NCI-H226 (cell line): ENCODE measurements at places on chromosomes 2 and 18.

DNA sequence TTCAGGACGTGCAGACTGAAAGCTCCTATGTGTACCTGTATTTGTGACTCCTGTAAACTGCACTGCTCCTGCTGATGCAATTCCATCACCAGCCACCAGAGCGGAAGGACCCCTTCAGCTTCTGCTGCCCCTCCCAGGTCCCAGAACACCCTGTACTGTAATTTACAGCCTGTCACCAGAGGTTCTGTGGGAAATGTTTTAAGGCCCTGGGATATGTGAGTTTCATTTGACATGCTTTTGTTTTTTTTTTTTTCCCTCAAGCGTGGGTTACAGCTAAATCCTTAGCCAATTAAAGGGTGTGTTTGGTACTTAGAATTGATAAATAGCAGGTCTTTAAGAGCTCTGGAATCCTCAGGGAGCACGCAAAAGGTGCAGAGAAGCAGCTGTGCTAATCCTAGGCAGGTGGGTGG lies 79.4 kb downstream of the KCTD1 start:
- DNase-seq = no peak

DNA sequence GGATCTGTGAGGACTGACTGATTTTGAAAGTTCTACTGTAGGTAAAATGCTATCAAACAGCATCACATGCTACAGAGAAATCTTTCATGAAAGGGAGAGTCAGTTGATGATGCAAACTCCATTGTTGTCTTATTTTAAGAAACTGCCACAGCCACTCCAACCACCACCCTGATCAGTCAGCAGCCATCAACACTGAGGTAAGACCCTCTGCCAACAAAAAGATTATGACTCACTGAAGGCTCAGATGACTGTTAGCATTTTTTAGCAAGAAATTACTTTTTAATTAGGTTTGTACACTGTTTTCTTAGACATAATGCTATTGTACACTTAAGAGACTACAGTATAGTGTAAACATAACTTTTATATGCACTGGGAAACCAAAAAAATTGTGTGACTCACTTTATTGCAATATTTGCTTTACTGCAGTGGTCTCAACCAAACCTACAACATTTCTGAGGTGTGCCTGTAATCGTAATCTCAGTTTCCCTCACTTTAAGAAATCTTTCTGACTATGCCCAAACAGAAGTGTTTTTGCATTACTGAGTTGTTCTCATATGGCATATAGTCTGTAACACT lies 42.8 kb downstream of the METTL8 start:
- no peak for DNase-seq

DNA sequence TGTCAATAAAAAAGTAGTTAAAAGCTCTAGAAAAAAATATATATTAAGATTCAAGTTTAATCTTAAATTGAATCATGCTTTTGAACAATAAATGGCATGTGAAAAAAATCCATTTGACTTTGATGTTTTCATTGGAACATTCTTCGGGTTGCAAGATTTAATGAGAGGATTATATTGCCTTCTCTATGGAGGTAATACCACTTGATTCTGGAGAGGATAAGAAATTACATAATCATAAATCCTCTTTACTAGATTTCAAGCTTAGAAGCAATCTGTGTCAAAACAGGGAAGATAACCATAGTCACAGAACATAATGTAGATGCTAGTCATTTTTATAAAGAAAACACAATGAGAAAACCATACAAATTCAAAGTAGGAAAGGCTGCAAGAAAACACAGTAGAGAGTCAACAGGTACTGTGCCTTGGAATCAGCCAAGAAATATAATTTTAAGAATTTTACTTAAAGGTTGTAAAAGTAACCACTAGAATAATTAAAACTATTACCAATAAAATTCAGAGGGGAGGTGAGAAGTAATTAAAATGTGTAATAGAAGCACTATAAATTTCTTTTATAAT lies 18.7 kb upstream of the MAPRE2 start:
- DNase-seq = no peak

GRCh38 chr2:223221139-223221835 lies 169.3 kb downstream of the KCNE4 start:
- DNase-seq = no peak

GRCh38 chr2:156436497-156437085 lies 412 bp downstream of the GPD2 start:
- no peak for DNase-seq

DNA sequence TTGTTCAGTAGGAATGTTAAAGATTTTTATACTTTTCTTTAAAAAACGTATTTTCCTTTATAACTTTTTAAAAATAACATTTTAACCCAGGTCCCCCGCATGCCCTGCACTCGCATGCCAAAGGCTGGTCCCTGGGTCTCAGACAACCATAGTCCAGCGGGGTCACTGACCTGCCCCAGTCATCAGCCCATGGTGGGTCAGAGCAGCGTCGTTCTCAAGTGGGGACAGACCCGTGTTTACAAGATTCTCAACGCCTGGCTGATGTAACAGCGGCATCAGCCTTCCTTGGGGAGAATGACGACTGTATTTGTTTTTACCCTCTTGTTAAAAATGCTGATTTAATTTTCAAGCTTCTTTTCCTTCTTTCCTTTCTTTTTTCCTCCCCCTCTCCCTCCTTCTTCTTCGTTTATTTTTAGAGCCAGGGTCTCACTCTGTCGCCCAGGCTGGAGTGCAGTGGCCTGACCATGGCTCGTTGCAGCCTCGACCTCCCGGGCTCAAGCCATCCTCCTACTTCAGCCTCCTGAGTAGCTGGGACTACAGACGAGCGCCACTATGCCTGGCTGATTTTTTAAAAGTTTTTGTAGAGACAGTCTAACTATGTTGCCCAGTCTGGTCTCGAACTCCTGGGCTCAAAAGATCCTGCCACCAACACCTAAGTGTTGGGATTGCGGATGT lies 1.0 kb upstream of the EFHD1 start:
- no peak for DNase-seq

- DNase-seq = peak; percentile 88
These were observed 19.3 kb upstream of the ITGAV start for GRCh38 chr2:186570604-186571003.

DNA sequence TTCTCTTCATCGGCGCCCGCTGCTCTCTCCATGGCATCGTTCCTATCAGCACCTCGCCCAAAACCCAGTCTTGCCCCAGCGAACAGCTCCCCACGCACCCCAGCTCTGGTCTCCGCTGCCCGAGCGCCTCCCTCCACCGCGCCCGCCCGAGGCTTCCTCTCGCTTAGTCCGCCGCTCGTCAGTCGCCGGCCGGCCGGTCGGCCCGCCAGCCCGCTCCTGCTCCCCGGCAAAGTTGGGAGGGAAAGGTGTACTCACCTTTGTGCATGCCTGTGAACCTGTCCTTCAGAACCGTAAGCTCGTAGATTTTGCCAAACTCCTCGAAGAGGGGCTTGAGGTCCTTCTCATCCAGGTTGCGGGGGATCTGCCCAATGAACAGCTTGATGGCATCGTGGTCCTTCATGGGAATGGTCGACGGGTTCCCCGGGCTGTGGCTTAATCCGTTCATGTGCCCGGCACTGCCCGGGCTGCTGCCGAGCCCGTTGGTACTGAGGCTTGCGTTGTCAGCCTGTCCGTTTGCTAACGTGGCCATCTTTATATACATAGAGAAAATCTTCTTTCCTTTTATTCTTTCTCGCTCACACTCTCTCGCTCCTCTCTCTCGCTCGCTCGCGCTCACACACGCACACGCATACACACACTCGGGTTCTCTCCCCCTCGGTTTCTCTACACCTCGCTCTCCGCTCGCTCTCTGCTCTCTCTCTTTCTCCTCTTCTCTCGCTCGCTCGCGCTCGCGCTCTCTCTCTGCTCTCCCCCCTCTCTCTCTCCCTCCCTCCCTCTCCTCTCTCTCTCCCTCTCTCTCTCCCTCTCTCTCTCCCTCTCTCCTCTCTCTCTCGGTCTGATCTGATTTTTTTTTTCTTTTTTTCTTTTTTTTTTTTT lies at the start of gene CELF4:
Gene CELF4, minus strand, starts transcription at position 698 of the 876 bp plus-strand sequence.
- DNase-seq = no peak

DNA sequence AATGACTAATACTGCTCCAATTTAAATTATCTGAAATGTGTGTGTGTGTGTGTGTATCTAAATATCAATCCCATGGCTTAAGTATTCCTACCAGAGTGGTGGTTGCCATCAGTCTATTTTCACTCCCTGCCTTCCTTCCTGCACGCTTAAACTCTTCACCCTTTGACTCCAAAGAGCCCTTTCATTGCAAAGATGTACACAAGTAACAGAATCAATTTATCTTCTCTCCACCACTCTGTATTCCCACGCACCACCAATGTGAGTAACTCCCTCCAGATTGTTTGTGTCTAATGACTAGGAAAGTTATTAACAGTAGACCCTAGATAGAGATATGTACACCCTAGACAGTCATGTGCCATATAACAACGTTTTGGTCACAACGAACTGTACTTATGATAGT lies 42.8 kb downstream of the ARL6IP6 start:
- no peak for DNase-seq

DNA sequence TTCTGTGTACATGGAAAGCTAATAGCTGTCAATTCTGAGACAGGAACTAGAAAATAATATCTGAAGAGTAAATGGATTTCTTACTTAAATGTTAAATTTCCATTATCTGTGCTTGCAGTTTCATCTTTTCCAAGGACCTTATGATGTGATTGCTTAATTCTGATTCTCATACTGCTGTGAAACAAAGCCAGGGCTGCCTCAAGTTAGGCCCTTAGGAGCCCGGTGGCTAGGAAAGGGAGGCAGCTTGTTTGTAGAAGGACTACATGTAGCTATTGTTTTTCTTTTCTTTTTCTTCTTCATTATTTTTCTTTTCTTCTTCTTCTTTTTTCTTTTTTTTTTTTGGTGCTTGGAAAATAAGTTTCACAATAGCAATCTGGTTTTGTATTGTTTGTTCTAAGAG lies 50.5 kb downstream of the XRCC5 start:
- DNase-seq = no peak

- DNase-seq = no peak
These were observed 54.5 kb downstream of the ZDBF2 start for GRCh38 chr2:206328974-206329373.

DNA sequence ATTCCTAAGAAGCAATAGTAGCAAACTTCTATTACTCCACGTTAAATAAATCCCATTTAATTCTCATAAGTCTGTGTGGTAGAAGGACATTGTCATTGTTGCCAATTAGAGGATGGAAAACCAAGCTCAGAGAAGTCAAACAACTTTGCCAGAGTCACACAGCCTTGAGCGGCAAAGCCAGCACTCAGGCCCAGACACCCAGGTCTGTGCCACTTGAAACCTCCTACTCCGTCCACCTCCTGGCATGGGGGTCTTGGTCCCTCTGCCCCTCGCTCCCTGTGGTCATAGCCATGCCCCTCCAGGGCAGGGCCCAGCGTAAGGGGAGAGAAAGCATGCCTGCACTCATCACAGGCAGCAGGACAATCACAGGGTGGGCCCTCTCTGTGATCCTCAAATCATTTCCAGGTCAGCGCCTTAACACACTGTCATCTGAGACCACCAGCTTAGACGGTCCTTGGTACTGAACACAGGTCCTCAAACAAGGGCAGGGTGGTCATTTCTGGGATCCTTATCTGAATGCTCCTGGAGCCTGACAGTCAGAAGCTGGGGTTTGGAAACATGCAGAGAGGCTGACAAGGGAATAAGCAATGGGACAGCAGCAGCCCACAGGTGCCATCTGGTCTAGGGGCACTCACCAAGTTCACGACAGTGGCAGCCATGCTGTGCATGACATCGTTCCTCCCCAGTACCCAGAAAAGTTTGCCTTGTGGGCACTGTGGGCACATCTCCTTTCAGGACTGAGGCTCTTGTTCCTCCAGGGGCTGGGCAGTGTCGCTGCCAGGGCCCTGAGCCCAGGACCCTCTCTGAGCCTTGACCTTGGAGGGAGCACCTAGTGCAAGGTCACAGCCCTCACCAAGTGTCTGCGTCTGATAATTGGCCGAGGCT lies 38.2 kb downstream of the FAM178B start:
- no peak for DNase-seq

GRCh38 chr2:224180810-224181209 lies 141.7 kb upstream of the SERPINE2 start:
- no peak for DNase-seq

DNA sequence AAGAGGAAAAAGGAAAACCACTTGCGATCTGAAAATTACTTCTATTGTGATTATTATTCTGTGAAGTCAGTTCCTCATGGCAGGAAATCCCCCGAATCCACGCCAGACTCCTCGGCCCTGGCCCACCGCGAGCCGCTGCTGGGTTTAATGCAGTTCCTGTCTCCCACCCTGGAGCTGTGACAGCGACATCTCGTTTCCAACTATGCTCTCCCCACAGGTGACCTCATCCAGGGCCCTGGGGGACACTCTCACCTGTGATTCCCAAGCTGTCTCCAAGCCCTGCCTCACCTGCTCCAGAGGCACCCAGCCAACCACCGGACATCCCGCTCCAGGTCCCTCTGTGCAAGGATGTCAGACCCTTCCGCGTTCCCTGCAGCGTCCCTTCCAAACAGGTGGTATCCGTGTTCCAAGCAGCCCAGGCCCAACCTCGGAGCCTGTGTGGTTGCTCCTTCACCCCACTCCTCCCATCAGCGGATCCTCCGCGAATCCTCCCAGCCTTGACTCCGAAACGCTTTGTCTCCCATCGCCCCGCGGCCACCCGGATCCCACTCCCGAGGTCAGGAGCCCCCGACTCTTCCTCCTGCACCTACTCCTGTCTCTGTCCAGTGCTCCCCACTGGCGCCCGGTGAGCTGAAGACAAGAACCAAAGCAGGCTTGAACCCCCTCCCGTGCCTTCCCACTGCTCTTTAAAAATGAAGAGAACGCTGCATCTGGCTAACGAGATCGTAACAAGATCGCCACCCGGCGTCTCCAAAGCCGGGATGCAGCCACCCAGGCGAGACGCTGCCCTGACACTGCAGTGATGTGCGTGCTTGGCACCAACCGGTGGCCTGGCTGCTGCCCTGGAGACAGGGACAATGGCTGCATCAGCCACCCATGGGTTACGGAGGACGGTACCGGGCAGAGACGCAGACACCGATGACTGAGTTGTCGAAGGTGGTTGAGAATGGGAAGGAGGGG lies 96.5 kb downstream of the NDUFA10 start:
- no peak for DNase-seq

GRCh38 chr2:183026424-183026823 lies 11.8 kb downstream of the NCKAP1 start:
- no peak for DNase-seq

- no peak for DNase-seq
These were observed 216.3 kb downstream of the RNF144A start for GRCh38 chr2:7133521-7133920.

GRCh38 chr2:26571316-26571715 lies 69.8 kb downstream of the CIB4 start:
- no peak for DNase-seq

- DNase-seq = no peak
These were observed 5.1 kb downstream of the SERPINB2 start for GRCh38 chr18:63892566-63892965.

- no peak for DNase-seq
These were observed 164.1 kb upstream of the FOSL2 start for GRCh38 chr2:28228434-28228995.

GRCh38 chr18:32550963-32551362 lies 80.3 kb upstream of the GAREM1 start:
- no peak for DNase-seq

GRCh38 chr18:29749704-29750103 lies 1292.8 kb downstream of the DSC3 start:
- peak; percentile 15 for DNase-seq

- DNase-seq = no peak
These were observed 80.8 kb upstream of the LCLAT1 start for GRCh38 chr2:30366199-30366691.
